ENCODE measurements at places on chromosomes 12 and 14. TPM values are rescaled to one million over a fixed set of nuclear protein-coding genes. Genes with fewer than 3 reads are reported as not detected.

The VWF gene
- total RNA-seq: 56.0 TPM

The KRT81 gene
- total RNA-seq: not detected

The ESRRB gene
- total RNA-seq: 0.08 TPM

The EIF2B1 gene
- total RNA-seq: 52.0 TPM

The WSCD2 gene
- not detected for total RNA-seq

The NID2 gene
- 80.8 TPM for total RNA-seq

The IFNG-AS1 gene
- total RNA-seq: not detected

The PRKD1 gene
- 9.0 TPM for total RNA-seq

The BCL11B gene
- total RNA-seq: 1.0 TPM

The SYCP3 gene
- total RNA-seq: not detected

The ESPL1 gene
- 11.8 TPM for total RNA-seq

The FSCB gene
- not detected for total RNA-seq

The TMCC3 gene
- total RNA-seq: 48.1 TPM

The FAM216A gene
- total RNA-seq: 3.1 TPM

The C3AR1 gene
- 0.49 TPM for total RNA-seq

The GARIN6 gene
- total RNA-seq: not detected

The ZBTB1 gene
- 57.8 TPM for total RNA-seq

The RNU4-1 gene
- total RNA-seq: 6,066 TPM

The ERP29 gene
- 150 TPM for total RNA-seq

The P3H3 gene
- 48.8 TPM for total RNA-seq

The RTN1 gene
- 2.1 TPM for total RNA-seq

The NOS1 gene
- total RNA-seq: 0.05 TPM

The TSPAN19 gene
- 0.59 TPM for total RNA-seq

The OASL gene
- total RNA-seq: not detected

The P2RX4 gene
- 20.0 TPM for total RNA-seq

The CCDC177 gene
- total RNA-seq: not detected

The PLCZ1 gene
- total RNA-seq: not detected

The PLA2G1B gene
- total RNA-seq: not detected

The DAO gene
- total RNA-seq: 0.41 TPM

The IL31 gene
- not detected for total RNA-seq

The ARPC3 gene
- 230 TPM for total RNA-seq

The TMEM229B gene
- total RNA-seq: 0.08 TPM

The SIRT4 gene
- total RNA-seq: 1.8 TPM

The PRR4 gene
- total RNA-seq: 3.7 TPM

The KERA gene
- total RNA-seq: not detected

The MMP19 gene
- 0.15 TPM for total RNA-seq

The STX2 gene
- 17.4 TPM for total RNA-seq

The WNT1 gene
- total RNA-seq: not detected

The PMEL gene
- 136 TPM for total RNA-seq

The KRT3 gene
- total RNA-seq: not detected

The GLIPR1 gene
- 0.38 TPM for total RNA-seq

The PPFIA2 gene
- not detected for total RNA-seq

The AP4S1 gene
- 9.2 TPM for total RNA-seq

The PLEKHD1 gene
- total RNA-seq: 0.80 TPM

The BCL2L2 gene
- total RNA-seq: 22.0 TPM

The SDR9C7 gene
- total RNA-seq: not detected

The ATN1 gene
- total RNA-seq: 144 TPM

The LBHD2 gene
- total RNA-seq: not detected

The TMEM106C gene
- total RNA-seq: 41.0 TPM

Data from endothelial cell (in vitro differentiated cells).